ENCODE measurements at places on chromosomes 11 and 22. TPM values are rescaled to one million over a fixed set of nuclear protein-coding genes. Genes with fewer than 3 reads are reported as not detected.

OR51B2 gene
- not detected for total RNA-seq

SEC14L6 gene
- 0.56 TPM for total RNA-seq

SULT4A1 gene
- not detected for total RNA-seq

NXPE1 gene
- not detected for total RNA-seq

PATE2 gene
- not detected for total RNA-seq

C1QTNF5 gene
- 98.2 TPM for total RNA-seq

ZFTA gene
- total RNA-seq: 27.5 TPM

OR8A1 gene
- 0.81 TPM for total RNA-seq

DKK3 gene
- 847 TPM for total RNA-seq

NXPE4 gene
- not detected for total RNA-seq

CHRM1 gene
- total RNA-seq: not detected

DEUP1 gene
- total RNA-seq: not detected

PHLDA2 gene
- 21.3 TPM for total RNA-seq

DDI1 gene
- total RNA-seq: not detected

HEPN1 gene
- not detected for total RNA-seq

NFAM1 gene
- 4.1 TPM for total RNA-seq

GPHA2 gene
- total RNA-seq: not detected

CAT gene
- total RNA-seq: 65.3 TPM

FGF4 gene
- not detected for total RNA-seq

DGAT2 gene
- 2.3 TPM for total RNA-seq

MRPL16 gene
- total RNA-seq: 23.6 TPM

ARHGAP32 gene
- total RNA-seq: 13.8 TPM

LRRN4CL gene
- total RNA-seq: 22.5 TPM

IL18 gene
- total RNA-seq: 12.7 TPM

GPR83 gene
- total RNA-seq: 0.27 TPM

CCDC117 gene
- total RNA-seq: 15.2 TPM

CECR2 gene
- 0.28 TPM for total RNA-seq

P2RY2 gene
- total RNA-seq: 5.7 TPM

CARD18 gene
- total RNA-seq: not detected

APOL5 gene
- not detected for total RNA-seq

SSTR3 gene
- not detected for total RNA-seq

Measured in thoracic aorta (tissue), 2 donors.